ENCODE measurements at places on chromosomes 2 and 18.

DNA sequence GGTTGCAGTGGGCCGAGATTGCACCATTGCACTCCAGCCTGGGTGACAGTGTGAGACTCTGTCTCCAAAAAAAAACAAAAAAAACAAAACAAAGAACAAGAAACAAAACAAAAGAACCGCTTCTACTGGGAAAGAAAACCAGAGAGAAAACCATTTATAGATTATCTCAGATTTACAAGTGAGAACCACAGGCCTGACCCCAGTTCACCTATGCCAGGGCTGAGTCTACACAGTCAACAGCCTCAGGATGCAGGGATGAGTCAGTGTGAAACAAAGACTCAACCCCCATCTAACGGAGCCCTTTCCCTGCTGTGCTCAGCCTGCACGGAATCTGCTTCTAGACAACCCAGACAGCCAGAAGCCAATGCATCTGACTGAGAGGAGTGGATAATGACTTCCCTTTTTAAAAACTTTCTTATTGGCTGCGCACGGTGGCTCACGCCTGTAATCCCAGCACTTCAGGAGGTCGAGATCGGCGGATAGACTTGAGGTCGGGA is 25.5 kb upstream of the YWHAQ start:
- DNase-seq = no peak

- DNase-seq = peak; percentile 71
Observed at GRCh38 chr2:85405201-85406059, 4.7 kb downstream of the CAPG start.

GRCh38 chr2:1977655-1978054 is 233.3 kb upstream of the PXDN start:
- DNase-seq = no peak

- DNase-seq = no peak
Observed at GRCh38 chr2:54632733-54633692, 90.4 kb upstream of the EML6 start.

GRCh38 chr2:181992776-181993175 is 7.1 kb downstream of the PPP1R1C start:
- no peak for DNase-seq

DNA sequence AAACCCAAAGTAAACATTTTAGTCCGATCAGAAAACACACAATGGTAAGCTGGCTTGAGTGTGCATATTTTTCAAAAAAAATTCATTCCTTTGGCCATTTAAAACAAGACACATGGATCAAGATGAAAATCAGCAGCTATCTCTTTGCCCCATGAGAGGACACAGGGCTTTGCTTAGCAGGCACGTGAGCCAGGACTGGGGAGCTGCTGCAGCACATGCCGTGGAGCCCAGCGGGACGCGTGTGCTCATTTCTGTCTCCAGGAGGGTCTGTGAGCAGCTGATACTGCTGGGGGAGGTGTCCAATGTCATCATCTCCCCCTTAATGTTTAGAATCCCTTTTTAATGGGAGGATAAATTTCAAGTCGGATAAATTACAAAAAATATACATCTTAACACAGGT is 49.8 kb upstream of the CNGA3 start:
- no peak for DNase-seq

Data from femur (tissue), 1 donor.